ENCODE measurements at places on chromosomes 3 and 15.

DNA sequence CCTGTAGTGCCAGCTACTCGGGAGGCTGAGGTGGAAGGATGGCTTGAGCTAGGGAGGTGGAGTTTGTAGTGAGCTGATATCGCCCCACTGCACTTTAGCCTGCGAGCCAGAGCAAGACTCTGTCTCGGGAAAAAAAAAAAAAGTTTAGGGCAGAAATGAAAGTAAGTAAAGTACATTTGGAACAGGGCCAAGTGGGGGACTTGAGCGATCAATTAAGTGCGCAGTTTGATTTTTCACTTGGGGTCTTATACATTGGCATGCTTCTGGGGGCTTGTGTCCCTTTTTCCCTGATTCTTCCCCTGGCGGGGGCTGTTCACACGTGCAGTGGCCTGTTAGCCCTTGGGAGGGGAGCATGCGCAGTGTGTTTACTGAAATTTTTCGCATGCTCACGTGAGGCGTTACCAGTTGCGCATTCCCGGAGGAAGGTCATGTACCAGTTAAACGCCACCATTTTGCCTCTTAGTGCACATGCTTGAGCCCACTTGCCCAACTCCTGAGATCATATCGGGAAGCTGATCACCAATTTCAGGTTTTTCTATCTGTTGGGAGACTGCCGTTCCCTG is 42.0 kb downstream of the GALNT15 start:
- DNase-seq: no peak

DNA sequence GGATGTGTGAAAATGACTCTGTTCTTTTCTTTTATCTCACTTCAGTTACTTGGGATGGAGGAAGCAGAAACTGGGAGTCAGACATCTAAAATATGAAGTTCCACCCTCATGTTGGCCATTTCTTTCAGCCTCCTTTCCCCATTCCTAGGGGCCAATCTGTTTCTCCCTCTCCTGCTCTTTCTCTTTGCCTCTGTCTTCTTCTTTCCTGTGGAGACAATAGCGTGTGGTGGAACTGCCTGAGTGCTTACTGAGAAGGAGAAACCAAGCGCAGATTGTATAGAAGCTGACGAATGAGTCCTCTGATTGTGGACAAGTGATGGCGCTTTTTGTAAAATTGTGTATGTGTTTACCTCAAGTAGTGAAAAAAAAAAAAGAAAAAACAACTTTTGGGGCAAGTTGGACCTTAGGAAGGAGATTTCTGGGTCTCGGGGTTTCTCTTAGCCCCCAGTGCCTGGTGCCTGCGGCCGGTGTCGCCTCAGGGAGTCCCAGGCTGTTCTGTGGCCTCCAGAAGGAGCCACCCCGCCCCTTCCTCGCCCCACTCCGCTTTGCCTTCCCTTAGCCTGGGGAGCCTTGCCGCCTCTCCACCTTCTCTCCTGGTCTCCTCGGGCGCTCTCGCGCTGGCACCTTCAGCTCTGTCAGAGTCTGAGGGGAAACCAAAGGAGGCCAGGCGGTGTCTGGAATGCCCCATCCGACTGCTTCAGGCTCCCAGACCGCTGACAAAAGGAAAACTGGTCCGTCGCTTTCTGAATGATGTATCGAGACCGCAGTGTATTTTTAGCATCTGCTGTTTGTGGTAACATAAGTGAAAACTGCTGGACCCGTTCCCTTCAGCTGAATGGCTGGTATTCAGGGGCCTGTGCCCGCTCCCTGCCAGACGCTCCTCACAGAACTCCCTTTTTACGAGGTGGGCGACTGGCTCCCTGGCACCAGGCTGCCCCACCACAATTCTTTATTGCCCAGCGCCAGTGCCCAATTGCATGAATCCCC is 30.1 kb downstream of the SCG5 start:
- DNase-seq: no peak

- DNase-seq: no peak
Observed at GRCh38 chr15:70479056-70479455, 284.3 kb downstream of the UACA start.

DNA sequence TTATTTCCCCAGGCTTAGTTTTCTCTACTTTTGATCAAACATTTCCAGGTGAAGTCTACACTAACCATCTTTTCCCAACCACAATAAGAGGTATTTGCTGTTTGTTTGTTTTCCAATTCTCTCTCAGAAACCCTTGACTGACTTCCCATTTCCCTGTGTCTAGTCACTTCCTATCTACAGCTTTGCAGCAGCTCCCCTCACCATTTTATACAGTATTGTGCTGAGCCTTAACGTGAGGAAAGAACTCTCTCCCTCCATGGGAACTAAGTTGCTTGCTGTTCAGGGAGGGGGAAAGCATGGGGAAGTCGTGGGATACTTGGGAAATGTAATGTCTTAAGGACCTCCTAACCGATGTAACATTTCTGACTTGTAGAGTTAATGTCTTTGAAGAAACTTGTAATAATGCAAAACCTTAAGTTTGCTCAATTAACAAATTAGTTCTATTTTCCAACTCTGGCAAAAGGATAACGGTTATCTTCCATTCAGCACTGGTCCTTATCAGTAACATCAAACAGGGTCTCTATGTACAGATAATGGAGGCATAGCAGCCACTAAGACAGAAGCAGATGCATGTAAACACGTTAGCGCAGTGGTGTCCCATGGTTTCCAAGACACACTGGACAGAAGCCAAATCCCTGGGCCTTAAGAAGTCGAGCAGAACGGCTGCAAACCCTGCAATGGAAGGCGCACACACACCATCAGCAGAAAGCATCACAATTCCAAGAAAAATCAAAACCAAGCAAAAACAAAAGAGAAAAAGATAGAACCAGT is 39.7 kb downstream of the NPTN start:
- no peak for DNase-seq

- DNase-seq: no peak
Observed at GRCh38 chr15:53193149-53193548, 403.0 kb upstream of the ONECUT1 start.

DNA sequence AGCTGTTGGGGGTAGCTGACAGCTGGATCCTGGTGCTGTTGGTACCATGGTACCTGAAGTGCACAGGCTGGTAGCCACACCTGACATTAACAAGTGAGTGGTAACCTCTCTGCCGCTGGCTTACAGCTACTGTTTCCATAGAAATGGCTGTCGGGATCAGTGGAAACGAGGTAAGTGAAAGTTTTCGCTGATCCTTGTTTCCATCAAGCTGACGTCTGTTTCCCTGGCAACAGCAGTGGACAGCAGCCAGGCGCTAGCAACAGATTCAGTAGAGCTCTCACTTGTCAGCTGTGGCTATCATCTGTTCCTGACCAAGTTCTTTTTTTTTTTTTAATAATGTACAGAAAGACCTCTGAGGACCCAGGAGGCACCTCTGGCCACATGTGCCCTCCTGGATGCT is 166.2 kb downstream of the CHDH start:
- no peak for DNase-seq

DNA sequence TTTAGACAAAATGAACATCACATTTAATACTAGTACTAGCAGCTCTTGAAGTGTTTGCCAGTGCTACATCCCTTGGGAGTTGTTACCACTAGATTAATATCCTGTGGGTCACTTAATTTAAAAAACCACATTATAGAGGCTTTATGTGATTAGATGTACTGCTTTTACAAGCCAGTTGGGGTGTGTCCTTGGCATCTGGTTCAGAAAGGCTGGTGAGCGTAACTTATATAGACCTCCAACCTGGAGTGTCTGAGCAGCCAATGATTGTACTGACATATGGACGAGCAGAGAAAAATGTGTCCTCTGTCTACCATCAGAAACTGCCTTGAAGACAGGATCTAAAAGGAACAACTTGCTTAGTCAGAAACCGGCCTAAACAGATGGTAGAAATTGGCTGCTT is 306.2 kb upstream of the ATP11B start:
- no peak for DNase-seq

DNA sequence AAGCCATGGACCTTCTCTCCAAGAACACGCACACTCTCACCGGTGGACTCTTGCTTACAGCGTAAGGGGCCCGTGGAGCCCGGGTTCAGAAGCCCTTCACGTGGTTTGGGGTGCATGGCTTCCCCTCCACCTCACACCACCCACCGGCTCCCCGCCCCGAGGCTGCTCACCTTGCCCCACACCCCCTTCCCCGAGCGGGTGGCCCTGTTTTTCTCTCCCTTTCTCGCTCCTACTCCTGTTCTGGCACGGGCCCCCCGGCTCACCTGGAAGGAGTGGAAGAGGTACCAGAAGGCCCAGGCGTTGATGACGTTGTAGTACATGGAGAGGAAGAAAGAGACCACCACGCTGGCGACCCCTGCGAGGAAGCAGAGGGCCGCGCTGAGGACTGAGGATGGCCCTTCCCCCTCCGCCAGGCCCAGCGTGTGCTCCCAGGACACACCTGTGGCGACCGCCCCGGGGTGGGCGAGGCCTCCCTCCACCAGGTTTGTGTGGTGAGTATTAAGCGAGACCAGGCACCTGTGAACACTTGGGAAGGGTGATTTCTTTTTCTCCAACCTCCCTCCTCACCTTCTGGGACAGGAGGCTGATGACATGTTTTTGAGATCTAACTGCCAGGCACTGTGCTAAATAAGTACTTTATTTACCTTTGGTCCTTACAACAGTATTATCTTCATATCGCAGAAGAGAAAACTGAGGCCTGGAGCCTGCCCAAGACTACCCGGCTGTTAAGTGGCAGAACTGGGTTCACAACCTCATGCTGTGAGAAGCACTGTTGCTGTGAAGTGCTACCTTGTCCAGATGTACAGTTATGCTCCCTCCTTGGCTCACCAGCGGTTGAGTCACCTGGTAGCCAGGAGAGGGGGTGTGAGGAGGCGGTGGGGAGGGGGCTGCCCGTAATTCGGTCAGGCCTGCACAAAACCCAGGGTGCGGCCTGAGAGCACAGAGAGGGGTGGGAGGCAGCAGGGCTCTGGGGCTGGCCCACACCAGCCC is 16.3 kb downstream of the SLC6A20 start:
- no peak for DNase-seq

- DNase-seq: no peak
Observed at GRCh38 chr15:33756961-33757360, 211.3 kb upstream of the CHRM5 start.

- no peak for DNase-seq
Observed at GRCh38 chr3:164470471-164470870, 607.8 kb downstream of the SI start.

DNA sequence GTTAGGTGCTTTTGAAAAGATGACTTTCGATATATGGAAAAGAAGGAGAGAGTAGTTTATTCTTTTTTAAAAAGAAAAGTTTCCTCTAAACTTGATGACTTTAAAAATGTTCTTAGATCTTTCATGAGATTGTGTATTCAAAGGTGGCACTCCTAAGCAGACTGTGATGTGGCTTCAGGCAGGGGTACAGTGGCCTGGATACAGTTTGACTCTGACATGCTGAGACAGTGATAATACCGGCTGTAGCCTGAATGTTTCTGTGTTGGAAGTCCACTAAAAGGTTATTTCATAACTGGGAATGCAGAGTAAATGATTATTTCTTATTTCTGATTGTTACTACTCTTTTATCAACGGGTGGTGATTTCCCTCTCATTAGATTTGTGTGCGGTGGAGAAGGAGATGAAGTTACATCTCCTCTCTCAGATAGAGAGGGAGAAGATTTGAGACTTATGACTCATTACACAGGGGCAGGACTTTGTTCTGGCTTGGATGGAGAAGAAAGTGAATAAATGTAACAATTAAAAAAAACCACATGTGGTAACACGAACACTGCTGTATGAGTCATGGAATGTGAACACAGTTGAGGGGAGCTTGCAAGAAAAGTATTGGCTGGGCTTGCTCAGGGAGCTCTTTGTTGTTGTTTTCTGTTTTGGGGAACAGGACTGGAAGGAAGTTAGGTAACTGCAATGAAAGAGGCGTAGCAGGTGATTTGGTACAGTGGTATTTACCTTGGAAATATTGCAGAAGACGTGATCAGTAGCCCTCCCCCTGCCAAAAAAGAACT is 21.6 kb downstream of the SPTSSB start:
- no peak for DNase-seq
